ENCODE measurements at places on chromosomes 5 and 9.

DNA sequence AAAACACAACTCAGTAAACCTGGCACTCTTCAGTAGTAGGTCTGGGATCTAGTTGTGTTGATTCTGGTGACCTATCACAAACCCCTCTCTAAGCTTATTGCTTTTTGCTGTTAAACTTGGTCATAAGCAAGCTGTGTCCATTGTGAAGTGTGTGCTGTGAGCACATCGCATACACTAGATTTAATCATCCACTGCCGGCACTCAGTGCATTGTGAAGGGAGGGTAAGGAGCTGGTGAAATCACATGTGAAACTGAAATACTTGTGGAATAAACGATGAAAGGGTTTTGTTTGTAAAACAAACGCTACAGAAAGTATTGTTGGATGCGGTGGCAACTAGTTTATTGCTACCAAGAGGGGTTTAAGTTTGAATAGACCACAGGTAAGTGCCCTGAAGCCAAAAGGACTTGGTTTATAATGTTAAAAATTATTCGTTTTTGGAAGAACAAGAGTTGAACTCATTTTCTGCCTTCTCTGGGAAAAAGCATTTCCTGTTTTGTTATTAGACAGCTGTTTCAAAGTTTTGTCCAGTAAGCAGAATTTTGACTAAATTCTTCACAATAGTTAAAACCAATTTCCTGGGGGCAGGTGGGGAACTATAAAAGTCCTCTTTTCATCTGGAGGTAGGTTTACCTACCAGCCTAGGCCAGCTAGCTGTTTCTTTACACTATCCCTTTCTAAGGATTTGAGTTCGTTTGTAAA, 24.6 kb downstream of the TJP2 start:
- no peak for DNase-seq

- DNase-seq: no peak
These were observed 13.1 kb downstream of the DNAJB5 start for GRCh38 chr9:35002623-35003022.

DNA sequence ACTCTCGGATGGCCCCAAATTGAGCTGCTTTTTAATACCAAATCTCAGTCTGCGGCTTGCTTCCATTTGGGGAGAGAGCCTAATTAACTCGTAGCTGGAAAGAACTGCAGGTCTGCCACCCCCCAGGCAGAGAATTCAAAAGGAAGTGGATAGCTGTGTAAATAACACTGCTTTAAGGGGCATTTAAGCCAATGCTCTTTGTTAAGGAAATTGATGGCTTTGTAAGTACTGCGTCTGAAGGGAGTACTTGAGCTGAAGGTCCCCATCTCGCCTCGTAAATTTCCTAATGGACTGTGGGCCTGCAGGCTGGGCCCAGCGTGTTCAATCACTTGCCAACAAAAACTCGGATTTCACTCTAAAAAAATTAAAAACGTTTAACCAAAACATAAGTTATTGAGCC, 132.7 kb downstream of the PAPPA start:
- DNase-seq: no peak

- DNase-seq: peak; percentile 30
These were observed at the start of gene MCTP1 for GRCh38 chr5:95284572-95285408. Gene MCTP1, minus strand, starts transcription at chr5:95285094.

DNA sequence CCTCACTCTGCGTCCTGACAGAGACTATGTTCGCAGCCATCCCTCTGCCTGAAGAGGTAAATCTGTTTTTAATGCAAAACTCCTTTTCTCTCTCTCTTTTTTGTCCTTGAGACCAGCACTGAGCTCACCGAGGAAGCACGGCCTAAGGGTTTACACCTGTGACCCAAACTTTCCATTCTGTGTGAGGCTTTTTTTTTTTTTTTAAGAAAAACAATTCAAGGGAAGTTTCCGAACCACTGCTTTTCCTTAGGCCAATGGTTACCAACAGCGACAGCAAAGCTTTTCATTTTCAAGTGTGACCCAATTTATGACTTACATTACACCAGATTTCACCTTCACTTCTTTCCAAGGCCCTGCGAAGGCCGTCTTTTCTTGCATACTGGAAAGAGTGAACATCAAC, 205.9 kb downstream of the EFNA5 start:
- no peak for DNase-seq

DNA sequence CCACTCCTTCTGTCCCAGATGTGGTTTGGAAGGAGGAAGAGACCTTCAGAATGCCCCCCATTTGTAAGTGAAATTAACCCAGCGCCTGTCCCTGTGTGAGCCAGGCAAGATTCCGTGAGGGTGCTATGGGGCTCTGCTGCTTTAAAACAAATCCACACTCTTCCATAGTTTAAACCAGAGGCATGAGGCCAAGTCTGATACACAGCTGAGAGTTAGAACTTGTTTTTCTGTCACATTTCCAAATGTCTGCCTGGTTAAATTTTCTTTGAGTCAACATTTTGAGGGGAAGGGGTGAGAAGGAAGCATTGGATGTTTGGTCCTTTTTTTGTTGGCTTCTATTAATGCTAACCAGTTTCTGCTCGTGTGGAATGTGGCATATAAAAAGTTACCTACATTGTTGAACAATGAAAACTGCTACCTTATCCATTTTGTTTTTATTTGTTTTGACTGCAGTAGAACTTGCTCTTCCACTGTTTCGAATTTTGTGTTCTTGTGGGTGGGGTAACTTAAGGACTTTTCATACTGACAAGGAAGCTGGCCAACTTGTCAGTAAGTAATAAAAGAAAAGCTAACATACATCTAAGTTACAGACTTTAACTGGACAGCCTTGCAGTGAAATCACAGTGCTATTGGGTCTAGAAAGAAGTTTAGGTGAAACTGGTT, 12.9 kb downstream of the RGMB start:
- DNase-seq: no peak

GRCh38 chr5:58266402-58266801, 193.5 kb downstream of the PLK2 start:
- DNase-seq: peak; percentile 40

DNA sequence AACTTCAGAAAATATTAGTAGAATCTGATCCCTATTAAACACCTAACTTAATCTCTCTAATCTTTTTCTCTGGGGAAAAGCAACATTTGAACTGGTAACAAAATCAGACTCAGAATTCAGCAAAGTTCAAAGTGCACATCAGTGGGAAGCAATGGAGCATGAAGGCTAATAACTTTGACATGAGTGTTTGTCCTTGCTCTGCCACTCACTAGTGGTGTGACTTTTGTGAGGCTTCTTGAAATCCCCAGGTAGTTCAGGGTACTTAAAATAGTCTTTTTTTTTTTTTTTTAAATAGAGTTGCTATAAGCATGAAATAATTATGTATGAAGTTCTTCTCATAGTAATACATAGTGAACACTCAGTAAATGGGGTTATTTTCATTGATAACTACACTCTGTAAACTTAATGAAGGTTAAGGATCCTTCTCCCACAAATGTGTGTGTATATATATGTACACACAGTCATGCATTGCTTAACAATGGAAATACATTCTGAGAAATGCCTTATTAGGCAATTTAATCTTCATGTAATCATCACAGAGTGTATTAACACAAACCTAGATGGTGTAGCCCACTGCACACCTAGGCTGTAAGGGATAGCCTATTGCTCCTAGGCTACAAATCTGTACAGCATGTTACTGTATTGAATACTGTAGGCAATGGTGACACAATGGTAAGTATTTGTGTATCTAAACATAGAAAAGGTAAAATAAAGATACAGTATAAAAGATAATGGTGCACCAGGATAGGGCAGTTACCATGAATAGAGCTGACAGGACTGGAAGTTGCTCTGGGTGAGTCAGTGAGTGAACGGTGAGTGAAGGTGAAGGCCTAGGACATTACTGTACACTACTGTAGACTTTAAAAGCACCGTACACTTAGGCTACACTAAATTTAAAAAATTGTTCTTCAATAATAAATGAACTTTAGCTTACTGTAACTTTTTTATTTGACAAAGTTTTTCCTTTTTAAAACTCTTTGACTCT, 73.3 kb upstream of the HMHB1 start:
- peak; percentile 32 for DNase-seq

DNA sequence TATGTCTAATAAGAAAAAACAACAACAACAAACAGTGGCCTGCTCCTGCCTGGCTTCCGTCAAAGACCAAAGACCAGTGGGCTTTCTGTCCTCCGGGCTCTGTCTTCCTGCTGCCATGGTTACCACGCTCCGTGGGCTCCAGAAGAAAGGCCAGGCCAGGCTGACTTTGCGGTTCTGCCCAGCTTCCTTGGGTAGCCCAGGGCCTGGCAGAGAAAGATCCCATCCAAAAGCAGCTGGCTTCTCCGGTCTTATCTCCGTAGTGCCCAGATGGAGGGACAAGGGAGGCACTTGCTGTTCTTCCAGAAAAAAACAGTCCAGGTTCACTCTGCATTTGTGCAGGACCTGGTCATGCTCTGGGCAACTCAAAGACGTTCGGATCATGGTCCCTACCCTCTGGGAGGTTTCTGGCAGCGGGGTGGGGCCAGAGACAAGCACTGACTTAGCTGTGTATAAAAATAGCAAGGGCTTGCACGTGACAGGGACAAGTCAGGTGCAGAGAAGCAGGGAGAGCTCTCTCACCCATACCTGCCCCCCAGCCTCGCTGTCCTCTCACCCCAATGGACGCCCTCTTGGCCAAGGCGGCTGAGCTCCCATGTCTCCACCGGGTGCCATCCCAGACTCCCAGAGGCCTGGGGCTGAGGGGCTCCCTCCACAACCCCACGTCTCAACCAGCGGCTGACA, 212.2 kb downstream of the C9orf50 start:
- no peak for DNase-seq

DNA sequence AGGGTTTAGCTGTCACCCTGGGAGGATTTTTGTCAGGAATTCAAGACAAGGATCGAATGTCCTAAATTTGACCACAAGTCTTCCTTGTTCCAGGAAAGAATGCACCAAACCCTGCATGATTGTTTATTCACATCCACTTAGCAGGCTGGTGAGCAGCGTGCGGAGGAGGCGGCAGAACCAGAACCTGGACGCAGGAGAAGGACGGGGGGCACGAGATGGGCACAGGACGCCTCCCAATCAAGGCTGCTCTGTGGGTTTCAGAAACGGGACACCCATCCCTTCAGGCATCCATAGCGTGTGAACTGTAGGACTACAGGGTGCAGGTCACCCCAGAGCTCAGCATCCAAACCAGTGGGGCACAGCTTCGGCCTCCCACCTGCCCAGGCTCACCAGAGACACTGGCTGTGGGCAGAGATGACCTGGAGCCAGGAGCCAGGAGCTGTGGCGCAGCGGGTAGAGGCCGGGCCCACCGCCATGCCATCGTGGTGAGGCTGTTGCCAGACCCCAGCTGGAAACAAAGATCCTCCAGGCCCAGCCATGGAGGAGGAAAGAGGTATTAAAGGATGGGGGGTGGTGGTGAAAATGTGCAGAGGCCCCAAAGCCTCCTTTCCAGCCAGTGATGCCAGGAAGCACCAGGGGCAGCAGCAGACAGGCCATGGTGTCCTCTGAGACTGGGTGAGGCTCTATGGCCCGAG, 32.3 kb upstream of the ADAMTS2 start:
- DNase-seq: no peak

DNA sequence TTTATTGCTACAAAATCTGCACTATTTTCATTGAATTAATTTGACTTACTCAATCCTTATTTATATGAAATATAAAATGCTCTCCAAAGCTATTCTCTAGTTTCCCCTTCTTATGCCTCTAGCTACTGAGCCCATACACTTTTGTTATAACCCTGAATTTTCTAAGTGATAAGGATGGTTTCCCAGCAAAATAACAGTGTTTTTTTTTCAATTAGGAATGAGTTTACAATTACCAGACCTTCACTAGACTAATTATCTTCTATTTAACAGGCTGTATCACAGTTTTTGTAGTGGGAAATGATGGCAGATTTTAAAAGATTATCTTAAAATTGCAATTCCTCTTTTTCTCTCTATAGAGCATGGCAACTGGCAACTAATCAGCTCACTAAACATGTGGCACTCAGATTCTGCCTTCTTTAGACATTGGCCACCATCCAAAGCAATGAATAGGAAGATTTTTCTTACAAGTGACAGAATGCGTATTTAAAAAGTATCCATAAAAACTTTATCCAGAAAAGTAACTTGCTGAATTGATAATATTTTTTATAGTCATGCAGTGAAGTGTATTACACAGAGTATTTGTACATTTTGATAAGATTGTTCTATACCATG, 585.7 kb upstream of the ZNF608 start:
- DNase-seq: no peak

DNA sequence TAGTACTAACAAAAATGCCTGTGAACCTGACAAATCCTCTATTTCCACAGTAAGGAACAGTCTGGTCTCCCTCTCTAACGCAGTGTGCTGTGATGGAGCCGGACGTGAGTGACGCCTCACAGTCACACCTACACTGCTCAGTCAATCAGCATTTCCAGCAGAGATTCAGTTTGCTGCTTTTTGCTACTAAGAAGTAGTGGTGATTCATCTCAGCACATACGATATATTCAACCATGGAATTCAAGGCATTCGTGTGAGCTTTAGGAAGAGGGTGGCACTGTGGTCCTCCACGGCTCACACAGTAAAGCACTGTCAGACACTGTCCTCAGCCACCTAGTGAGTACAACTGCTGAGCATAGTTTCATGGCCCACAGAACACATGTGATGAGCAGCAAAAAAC, 70.9 kb downstream of the SETX start:
- DNase-seq: no peak

DNA sequence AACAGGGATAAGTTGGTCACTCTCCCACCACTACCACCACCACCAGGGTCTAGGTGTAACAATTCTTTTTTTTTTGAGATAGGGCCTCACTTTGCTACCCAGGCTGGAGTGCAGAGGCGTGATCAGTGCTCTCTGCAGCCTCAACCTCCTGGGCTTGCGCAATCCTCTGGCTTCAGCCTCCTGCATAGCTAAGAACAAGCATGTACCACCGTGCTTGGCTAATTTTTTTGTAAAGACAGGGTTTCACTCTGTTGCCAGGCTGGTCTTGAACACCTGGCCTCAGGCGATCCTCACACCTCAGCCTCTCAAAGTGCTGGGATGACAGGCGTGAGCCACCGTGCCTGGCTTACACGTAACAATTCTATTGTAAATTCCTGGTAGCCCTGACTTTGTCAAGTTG, 27.5 kb downstream of the CORO2A start:
- no peak for DNase-seq

- peak; percentile 42 for DNase-seq
These were observed 228.6 kb downstream of the NR3C1 start for GRCh38 chr5:143174714-143175398.

GRCh38 chr5:135306557-135306956, 92.5 kb downstream of the MACROH2A1 start:
- DNase-seq: no peak

GRCh38 chr5:168301593-168302390, 10.3 kb downstream of the WWC1 start:
- peak; percentile 77 for DNase-seq

Measured in mammary epithelial cell (primary cell).